ENCODE measurements at places on chromosomes 16 and 17.

GRCh38 chr16:52573365-52574299, 26.7 kb upstream of the TOX3 start:
- no peak for DNase-seq

DNA sequence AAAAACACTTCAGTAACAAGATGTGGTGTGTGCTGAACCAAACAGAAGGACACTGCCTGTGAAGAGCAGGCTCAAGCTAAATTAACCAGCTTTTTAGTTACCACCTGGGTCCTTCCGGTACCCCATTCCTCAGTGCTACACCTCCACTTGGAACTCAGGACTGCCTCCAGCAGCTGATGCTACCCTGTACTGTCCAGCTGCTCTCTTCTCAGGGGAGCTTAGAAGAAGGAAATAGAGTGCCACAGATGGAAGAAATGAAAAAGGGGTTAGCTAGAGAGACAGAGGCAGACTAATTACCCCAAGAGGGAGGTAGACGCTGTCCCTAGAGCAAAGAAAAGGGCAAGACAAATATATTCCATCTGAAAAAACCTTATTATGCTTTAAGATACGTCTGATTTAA, 5.7 kb downstream of the MED13 start:
- DNase-seq: no peak

DNA sequence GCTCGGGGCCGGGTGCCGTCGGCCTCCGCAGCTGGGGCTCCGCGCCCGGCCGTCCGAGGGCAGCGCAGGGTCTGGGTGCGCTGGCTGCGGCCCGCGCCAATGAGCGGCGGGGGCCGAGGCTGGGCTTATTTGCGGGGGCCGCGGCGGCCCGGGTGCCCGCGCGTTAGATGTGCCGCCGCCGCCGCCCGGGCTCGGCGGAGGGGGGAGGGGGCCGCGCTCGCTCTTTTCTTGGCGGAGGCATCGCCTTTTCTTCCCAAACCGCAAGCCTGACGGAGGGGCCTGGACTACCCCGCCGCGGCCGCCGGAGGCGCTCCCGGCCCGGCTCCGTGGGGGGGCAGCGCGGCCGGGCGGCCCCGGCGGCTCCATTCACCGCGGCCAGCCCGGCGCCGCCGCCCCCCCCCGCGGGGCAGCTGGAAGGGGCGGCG, at the start of gene NOTUM:
TSS of gene NOTUM (minus strand) at position 101 of the 425 bp plus-strand sequence. CDS start 278 bp downstream, outside the sequence.
- DNase-seq: no peak

DNA sequence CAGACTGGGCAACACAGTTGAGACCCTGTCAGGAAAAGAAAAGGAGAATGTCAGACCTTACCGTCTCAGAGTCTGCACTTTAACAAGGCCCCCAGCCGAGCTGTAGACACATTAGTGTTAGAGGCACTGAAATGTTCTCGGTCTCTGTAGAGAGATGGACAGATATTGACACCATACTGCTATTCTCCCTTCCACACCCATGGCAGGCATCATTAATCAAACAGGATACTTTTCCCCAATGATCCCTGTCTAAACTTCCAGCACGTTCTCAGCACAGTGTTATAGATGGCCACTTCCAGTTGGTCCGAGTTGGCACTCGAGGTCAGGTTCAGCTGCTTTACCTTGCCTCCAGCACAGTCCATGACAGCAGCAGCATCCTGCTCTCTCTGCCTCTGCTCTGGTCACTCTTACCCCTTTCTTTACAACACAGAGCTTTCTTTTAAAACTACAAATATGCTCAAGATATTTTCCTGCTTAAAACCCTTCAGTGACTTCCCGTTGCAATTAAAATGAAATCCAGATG, 251.6 kb downstream of the SNX29 start:
- no peak for DNase-seq

- DNase-seq: no peak
These were observed 13.2 kb downstream of the CD7 start for GRCh38 chr17:82303944-82304808.

GRCh38 chr16:66099306-66099705, 267.2 kb upstream of the CDH5 start:
- no peak for DNase-seq

DNA sequence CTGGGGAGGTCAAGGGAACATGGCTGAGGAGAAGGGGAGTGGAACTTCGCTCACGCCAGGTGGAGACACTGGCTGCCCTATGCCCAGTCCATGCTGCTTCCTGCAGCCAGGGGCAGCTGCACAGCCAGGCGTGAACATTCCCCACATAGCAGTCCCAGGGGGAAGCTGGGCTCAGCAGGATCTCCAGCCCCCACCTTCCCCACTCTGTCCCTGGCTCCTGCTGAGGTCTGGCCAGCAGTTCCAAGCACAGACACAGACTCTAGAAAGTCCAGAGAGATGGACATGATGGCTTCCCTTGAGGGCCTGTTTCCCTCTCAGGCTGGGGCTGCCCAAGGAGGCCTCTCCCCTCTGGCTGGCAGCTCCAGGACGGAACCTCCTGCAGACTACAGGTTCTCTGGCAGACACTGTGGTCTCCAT, 9.3 kb downstream of the JUP start:
- no peak for DNase-seq

DNA sequence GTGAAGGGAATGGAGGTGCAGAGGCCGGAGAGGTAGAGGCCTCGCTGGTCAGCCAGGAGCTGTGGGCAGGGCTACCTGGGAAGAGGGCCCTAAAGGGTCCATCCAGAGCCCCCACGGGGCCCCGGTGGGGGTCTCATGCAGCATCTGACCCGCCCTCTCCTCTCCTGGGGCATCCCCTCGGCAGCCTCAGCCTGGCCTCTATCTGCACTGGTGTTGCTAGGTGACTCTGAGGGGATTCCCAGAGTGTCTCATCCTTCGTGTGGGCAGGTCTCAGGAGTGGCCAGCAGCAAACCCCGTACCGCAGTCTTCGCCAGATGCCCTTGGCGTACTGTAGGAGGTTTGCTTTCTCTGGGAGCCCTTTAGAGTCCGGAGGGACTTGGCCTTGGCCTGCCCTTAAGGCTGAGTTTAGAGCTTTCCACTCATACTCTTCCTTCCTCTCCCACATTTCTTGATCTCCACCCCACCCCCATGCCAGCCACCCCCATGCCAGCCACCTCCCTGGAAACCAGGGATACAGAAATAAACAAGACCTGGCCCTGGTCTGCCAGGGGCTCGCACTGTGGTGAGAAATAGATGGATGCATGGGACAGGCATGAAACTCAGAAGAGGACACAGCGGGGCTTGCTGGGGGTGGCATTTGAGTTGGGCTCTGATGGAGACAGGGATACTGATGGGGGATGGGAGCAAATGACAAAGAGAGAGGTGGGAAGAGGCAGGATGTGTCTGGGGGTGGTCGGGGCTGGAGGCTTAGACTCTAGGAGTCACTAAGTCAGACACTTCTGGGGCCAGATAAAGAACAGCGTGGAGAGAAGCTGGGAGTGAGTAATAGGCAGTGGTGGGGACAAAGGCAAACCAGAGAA, 9.9 kb downstream of the SLC5A10 start:
- no peak for DNase-seq

- peak; percentile 41 for DNase-seq
These were observed 24.8 kb downstream of the MYO18A start for GRCh38 chr17:29155227-29155965.

DNA sequence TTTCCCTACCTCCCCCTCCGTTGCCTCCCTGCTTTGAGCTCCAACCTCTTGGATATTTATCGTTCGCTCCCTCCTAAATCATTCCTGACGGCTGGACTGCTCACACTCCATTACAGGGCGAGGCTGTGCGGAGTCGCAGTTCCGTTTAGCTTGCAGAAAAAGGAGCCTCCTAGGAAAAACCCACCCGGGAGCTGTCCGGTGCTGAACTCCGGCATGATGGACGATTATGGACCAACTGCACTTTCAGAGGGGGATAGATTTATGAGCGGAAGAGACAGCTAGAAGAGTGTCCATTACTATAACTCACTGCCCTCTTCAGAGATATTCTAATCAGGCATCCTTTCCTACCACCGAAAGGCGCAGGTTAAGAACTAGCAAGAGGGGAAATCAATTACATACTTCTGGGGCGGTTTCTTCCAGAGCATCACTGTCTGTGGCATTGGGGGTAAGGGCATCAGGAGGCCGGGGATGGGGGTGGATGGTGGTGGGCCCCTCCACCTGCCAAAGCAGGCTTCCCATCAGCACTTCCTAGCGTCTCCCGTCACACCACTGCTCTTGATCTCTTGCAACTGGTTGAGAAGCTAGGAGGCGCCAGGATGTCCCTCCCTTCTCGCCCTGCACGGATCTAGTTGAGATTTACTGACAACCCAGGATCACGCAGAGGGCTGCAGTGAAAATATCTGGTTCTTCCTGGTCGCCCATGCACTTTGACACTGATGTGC, 251.2 kb downstream of the ENGASE start:
- DNase-seq: no peak

DNA sequence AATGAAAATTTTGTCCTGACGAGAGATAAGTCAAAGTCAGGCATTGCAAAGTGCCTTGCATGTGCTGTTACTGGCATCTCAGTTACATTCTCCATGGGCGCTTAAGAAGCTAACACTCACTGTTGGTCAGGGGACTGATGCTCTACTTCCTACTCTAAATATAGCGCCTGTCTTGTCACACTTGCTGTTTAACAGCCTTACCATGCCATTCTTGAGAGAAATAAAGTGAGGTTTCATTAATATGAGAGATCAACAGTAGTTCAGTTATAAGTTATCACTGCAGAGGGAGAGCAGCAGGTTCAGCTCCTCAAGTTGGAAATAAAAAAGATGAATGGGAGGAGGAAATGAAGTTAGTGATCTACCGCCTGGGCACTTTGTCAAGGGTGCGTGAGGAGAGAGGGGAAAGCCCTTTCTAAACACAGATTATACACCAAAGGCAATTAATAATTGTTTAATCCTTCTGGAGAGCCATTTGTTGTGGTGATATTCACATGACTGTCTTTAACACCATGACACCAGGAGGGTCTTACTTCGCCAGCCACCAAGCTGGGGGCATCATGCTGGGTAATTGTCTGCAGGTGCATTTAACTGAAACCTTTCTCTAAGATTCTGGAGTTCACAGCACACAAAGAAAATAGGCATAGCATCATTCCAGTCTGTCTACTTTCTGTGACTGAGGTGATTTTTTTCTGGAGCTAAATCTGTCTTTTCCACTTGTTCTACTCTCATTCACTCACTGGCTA, 568.7 kb upstream of the HSBP1 start:
- DNase-seq: no peak

- DNase-seq: no peak
These were observed 730.7 kb upstream of the KIF2B start for GRCh38 chr17:53092072-53092471.

DNA sequence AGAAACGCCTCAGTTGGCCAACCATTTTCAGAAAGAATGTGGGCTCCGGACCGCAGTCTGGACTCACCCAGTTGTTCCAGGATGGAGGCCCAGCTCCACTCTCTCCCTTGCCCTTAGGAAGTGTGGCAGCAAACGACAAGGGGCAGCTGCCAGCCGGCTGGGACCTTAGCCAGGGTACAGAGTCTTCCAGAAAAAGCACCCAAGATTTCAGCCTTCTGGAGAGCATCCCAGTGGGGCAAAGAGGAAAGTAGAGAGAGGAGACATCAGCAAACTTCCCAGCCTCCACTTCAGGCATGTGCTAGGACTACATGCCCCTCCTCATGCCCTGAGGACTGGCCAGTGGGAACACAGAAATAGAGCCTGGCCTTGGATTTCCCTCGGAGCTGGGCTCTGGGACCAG, 56.8 kb upstream of the SCNN1B start:
- no peak for DNase-seq

GRCh38 chr17:45968732-45969131, 30.3 kb upstream of the STH start:
- DNase-seq: no peak

GRCh38 chr17:18261146-18261515, 669 bp downstream of the MIEF2 start:
- peak; percentile 12 for DNase-seq

DNA sequence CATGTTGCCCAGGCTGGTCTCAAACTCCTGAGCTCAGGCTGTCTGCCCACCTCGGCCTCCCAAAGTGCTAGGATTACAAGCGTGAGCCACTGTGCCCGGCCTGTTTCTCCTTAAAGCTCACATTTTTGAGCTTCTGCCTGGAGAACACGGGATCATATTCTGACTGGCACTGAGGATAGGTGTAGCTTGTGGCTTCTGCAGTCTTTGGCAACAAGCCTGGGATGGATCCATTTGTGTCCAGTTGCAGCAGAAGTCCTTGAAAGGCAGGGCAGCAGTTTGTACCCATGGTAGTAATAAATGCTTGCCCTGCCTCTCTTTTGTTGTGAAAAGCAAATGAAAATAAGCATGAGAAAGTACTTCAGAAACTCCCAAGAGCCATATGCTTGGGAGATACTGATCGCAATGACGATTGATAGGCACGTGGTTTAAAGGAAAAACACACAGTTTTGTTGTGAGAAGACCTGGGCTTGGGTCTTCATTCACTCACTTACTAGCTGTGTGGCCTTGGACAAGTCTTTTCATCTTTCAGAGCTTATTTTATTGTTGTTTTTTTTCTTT, 3.1 kb upstream of the CORO7 start:
- DNase-seq: no peak

All from stimulated activated CD4-positive, alpha-beta T cell treated with anti-CD3 and anti-CD28 coated beads, Interleukin-1b, Interleukin-23, amount 100 ng/mL, for 4 hours (primary cell).